ENCODE measurements at places on chromosomes 2 and 18.

DNA sequence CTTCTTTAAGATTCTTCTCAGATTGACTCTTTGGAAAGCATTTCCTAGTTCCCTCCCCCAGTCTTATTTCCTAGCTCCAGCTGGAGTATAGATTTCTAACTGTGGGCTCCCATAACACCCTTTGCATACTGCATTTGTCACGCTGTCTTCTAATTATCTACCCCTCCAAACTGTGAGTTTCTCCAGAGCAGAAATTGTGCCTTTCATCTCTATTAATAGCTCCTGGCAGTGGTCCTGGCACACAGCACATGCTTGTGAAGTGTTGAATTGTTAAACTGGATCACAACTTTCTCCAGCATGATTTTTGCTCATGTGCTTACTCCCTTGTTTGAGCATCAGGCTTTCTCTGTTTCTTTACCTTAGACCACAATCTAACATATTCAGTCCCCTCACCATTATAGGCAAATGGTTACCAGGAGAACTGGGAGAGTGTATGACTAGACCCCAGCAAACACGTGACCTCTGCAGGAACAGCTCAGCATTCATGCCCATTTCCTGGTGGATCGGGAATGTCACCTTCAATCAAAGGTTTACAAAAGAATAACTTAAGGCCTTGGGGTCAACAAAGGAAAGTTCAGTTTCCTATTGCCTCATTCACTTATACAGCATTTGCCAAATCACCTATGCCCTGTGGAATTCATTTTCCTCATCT is 175.7 kb upstream of the TANK start:
- DNase-seq = no peak

DNA sequence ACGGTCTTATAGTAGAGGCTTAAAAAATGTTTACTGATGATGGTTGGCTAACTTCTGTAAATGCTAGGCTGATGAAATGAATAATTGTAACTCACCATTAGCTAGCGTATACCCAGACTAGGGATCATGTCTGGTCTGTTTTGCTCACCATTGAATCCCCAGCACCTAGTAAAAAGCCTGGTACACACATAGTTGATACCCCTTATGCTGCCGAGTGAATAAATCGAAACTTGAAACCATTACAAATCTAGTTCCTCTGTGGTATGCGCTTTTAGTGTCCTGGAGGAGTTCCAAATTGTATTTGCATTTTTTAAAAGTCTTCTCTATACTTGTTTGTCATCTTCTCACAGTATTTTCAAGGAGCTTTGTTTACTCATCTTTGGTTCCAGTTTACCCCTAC is 1.3 kb downstream of the TAF1B start:
- DNase-seq = no peak

GRCh38 chr2:104888489-104889258 is 34.8 kb downstream of the POU3F3 start:
- DNase-seq = no peak

GRCh38 chr2:222442665-222443064 is 18.3 kb downstream of the SGPP2 start:
- no peak for DNase-seq

DNA sequence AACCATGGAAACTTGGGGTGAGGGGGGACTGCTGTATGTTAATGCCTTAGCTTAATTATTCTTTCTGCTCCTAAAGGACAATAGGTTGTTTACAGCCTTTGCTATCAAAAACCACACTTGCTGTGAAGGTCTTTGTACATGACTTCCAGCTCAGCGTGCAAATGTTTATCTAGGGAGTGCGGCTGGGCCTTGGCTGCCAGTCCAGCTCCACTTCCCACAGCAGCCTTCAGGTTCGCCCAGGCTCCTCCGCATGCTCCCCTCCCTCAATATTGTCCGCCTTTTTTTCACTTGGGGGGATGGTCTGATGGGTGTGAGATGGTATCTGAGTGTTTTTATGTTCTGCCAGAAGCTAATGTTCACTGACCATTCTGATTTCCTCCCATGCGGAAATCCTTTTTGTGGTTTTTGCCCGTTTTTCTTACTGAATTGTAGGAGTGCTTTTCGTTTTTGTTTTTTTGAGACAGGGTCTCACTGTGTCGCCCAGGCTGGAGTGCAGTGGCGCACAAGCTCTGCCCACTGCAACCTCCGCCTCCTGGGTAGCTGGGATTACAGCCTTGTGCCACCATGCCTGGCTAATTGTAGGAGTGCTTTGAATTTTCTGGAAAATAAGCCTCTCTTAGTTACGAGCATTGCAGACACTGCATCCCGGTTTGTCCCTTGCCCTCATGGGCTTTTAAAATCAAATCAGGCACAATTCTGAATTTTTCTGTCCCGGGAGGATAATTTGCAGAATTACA is 28.8 kb downstream of the SH3BP4 start:
- no peak for DNase-seq

DNA sequence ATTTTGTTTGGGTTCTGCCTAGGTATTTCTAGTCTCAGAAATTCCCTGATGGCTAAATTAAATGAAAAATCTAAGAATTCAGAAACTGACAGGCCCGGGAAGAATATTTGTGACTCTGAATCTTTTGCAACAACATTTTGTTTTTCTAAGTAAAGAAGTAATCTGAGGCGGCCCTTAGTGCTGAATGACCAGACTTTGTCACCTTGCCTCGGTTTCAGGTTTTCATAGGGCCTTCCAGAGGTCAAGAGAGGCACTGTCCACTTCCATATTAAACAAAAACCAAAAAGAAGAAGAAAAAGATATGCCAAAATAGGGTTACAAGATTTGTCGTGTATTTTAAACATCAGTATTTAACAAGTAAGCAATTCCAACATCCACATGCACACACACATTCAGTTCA is 16.1 kb upstream of the CCNYL1 start:
- no peak for DNase-seq

DNA sequence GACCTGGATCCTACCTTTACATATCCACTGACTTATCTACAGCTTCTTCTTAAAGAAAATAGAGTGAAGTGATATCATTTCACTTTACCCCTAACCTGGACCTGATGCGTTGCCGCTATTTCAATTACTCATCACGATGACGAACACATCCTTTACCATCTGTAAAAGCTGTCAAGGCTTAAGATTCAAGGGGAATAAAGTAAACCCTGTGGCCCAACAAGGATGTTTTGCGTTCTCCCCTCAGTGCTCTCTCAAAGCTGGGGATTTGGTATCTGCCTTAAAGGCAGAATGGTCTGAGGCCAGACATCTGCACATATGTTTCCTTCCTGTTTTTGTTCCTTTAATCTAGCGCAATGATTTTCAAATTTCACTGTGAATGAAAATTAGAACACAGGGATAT is 100.1 kb upstream of the KLF7 start:
- no peak for DNase-seq

- no peak for DNase-seq
Observed at GRCh38 chr2:218401890-218402289, 2.2 kb downstream of the CTDSP1 start.

DNA sequence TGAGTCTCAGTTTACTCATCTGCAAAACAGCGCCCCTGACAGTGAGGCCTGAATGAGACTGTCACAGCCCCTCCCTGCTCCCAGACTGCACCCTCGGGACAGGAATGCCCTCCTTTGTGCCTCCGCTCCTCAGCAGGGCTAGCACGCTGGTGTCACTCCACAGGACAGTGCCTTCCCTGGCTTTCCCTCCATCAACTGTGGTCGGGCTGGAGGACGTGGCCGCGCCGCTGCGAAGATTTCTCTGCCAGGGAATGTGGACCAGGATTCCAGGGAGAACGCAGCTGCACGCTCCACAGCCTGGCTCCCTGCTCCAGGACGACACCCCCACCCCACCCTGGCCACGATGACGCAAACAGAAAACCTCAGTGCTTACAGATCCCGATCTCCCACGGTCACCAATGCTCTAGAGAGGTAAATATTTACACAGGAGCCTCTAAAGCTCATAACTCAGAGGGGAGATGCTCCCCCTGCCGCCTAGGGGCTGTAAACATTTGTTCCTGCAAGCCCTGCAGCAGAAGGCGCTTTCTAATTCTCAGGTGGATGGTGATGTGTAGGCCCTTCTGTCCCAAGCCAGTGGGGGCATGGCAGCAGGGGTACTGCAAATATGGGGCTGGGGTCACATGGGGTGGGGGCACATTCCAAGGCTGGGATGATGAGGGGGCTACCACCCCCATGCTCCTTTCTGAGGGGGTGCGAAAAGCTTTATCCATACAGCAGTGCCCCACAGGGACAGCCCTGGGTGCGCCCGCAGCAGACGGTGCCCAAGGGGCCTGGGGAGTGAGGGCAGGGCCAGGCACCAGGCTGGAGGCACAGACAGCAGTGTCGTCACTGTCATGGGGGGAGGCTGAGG is 12.4 kb downstream of the HS6ST1 start:
- peak; percentile 73 for DNase-seq

- DNase-seq = no peak
Observed at GRCh38 chr2:165815299-165816141, 21.5 kb upstream of the GALNT3 start.

Data from mesendoderm (in vitro differentiated cells).